Smooth muscle cell of the coronary artery (primary cell): ENCODE measurements at places on chromosomes 7 and 10. TPM values are rescaled to one million over a fixed set of nuclear protein-coding genes. Genes with fewer than 3 reads are reported as not detected.

The NUPR2 gene
- total RNA-seq, result not detected in 2 replicates

The ADRB1 gene
- not detected in 2 replicates for total RNA-seq

The TMEM140 gene
- total RNA-seq, result 3.4 and 11.5 TPM in 2 replicates

The PKD2L1 gene
- total RNA-seq, result not detected in 2 replicates

The ADARB2 gene
- total RNA-seq, result not detected in 2 replicates

The BAMBI gene
- 13.1 and 19.4 TPM in 2 replicates for total RNA-seq

The CALCR gene
- not detected in 2 replicates for total RNA-seq

The SLC29A4 gene
- 2.5 and 4.3 TPM in 2 replicates for total RNA-seq

The CHN2 gene
- total RNA-seq, result 1.2 and 2.2 TPM in 2 replicates

The HYCC1 gene
- total RNA-seq, result 107 and 164 TPM in 2 replicates

The HOXA13 gene
- total RNA-seq, result not detected in 2 replicates

The TFR2 gene
- total RNA-seq, result under 0.01 and 0.08 TPM in 2 replicates

The C10orf105 gene
- total RNA-seq, result under 0.01 and 0.12 TPM in 2 replicates

The TRIM50 gene
- not detected in 2 replicates for total RNA-seq

The WEE2 gene
- not detected in 2 replicates for total RNA-seq

The TSPAN12 gene
- total RNA-seq, result 2.0 and 3.5 TPM in 2 replicates

The HPSE2 gene
- total RNA-seq, result not detected in 2 replicates

The AQP1 gene
- 22.2 and 62.1 TPM in 2 replicates for total RNA-seq

The FAM25G gene
- total RNA-seq, result not detected in 2 replicates

The AUTS2 gene
- total RNA-seq, result 0.75 and 2.8 TPM in 2 replicates

The FAM221A gene
- 0.30 and 3.0 TPM in 2 replicates for total RNA-seq

The CYP26C1 gene
- total RNA-seq, result 0.23 TPM in 1 of 2 replicates, not detected in the other

The SLC13A4 gene
- total RNA-seq, result 0.08 and 0.12 TPM in 2 replicates

The ATOH7 gene
- not detected in 2 replicates for total RNA-seq

The CPEB3 gene
- 0.68 and 0.70 TPM in 2 replicates for total RNA-seq

The AEBP1 gene
- 80.0 and 122 TPM in 2 replicates for total RNA-seq

The CYP2C18 gene
- not detected in 2 replicates for total RNA-seq

The VWC2 gene
- total RNA-seq, result not detected in 2 replicates

The INMT gene
- total RNA-seq, result 87.2 and 104 TPM in 2 replicates

The MALRD1 gene
- total RNA-seq, result 0.12 and 0.15 TPM in 2 replicates

The SUV39H2 gene
- 4.4 and 7.5 TPM in 2 replicates for total RNA-seq

The CLDN4 gene
- total RNA-seq, result 0.23 TPM in 2 replicates

The OR9A2 gene
- 0.12 TPM in 1 of 2 replicates, not detected in the other for total RNA-seq

The SNCG gene
- total RNA-seq, result 48.3 and 77.0 TPM in 2 replicates

The TNS3 gene
- total RNA-seq, result 9.4 and 78.4 TPM in 2 replicates

The PSMG3 gene
- total RNA-seq, result 20.8 and 30.1 TPM in 2 replicates

The CDK13 gene
- total RNA-seq, result 36.0 and 42.8 TPM in 2 replicates

The IL6 gene
- 32.2 and 60.7 TPM in 2 replicates for total RNA-seq

The ERVW-1 gene
- not detected in 2 replicates for total RNA-seq

The IMPDH1 gene
- total RNA-seq, result 61.1 and 63.5 TPM in 2 replicates

The NEBL gene
- total RNA-seq, result 0.12 and 0.90 TPM in 2 replicates

The FKBP6 gene
- 0.12 TPM in 1 of 2 replicates, not detected in the other for total RNA-seq

The CNPY1 gene
- total RNA-seq, result not detected in 2 replicates

The AMZ1 gene
- under 0.01 and 0.70 TPM in 2 replicates for total RNA-seq

The SAP25 gene
- 0.08 TPM in 1 of 2 replicates, not detected in the other for total RNA-seq

The ETV1 gene
- total RNA-seq, result 8.0 and 13.2 TPM in 2 replicates

The ZNF488 gene
- 0.23 TPM in 1 of 2 replicates, not detected in the other for total RNA-seq

The SPDYE2 gene
- total RNA-seq, result 0.12 TPM in 1 of 2 replicates, not detected in the other
